ENCODE measurements at places on chromosomes 2 and 18. TPM values are rescaled to one million over a fixed set of nuclear protein-coding genes. Genes with fewer than 3 reads are reported as not detected.

- no peak for DNase-seq
Observed at GRCh38 chr18:23504720-23505119, 1.4 kb downstream of the RMC1 start.

- DNase-seq: no peak
Observed at GRCh38 chr2:56680971-56681631, 497.3 kb downstream of the CCDC85A start.

- no peak for DNase-seq
Observed at GRCh38 chr2:224734949-224735348, 18.8 kb upstream of the CCDC195 start.

DNA sequence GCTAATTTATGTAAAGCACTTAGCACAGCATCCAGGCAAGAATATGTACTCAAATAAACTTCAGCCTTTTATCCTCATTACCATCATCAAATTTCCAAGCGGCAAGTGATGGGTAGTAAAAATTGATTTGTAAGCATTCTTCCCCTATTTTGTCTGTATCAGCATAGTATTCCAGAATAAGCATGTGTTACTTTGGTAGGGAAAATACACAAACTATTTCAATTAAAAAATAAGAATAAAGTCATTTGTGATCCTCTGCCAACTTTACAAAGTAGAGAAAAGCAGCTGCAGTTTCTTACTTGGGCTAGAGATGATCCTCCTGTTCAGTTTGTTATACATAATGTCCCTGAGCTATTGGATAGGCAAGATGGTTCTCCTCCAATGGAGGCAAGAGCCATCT lies 493.2 kb downstream of the ZEB2 start:
- DNase-seq: no peak

- DNase-seq: no peak
Observed at GRCh38 chr2:129780316-129781270, 198.9 kb upstream of the RAB6C start.

DNA sequence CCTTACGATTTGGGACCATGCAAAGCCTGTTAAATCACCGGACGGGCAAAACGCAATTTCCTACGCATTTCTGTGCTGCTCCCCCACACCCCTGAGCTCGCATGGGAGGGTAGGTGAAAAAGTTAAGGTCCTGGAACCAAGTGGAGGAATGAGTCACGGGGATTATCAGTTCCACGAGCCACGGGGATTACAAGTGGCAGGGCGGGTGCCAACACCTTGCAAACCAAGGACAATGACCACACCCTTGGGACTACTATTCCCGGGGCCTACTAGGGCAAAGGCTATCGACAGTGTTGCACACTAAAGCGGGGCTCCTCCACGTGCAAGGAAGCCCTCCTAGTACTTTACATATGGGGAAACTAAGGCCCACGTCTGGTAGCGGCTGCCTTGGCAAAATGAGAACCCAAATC lies 447 bp downstream of the RETSAT start:
- no peak for DNase-seq

DNA sequence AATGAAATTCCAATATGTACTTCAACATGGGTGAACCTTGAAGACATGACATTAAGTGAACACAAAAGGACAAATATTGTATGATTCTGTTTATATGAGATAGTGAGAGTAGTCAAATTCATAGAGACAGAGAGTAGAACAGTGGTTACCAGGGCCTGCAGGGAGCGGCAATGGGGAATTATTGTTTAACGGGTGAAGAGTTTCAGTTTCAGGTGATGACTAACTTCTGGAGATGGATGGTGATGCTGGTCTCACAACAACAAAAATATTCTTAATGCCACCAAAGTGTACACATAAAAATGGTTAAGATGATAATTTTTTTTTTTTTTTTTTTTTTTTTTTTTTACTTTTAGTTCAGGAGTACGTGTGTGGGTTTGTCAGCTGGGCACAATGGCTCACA lies 109.4 kb upstream of the TMEM200C start:
- no peak for DNase-seq

DNA sequence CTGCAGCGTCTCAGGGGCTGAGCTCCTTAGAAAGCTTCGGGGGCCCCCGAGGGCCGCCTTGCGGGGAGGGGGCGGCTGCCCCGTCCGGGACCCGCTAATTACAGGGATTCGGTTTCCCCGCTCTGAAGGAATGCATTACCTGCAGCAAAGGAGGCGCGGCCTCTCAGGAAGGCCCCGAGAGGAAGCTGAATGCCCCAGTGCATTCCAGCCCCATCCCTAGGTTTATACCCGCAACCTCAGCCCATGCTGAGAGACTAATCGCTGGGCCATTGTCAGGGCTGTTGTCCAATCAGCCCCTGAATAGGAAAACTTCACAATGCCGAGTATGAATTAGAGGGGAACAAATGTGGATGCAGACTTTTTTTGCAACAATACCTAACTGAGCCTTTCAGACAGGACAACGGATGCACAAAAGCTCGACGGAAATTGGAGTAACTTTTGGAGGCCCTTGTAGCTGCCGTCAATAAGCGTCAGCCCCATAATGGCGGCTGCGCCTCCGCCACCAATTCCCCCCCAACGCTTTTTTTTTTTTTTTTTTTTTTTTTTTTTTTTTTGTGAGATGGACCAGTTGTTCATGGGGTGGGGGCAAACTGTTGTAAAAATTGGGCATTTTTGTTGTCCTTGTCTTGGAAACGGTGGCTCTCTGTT lies 138.6 kb upstream of the SIX3 start:
- no peak for DNase-seq

DNA sequence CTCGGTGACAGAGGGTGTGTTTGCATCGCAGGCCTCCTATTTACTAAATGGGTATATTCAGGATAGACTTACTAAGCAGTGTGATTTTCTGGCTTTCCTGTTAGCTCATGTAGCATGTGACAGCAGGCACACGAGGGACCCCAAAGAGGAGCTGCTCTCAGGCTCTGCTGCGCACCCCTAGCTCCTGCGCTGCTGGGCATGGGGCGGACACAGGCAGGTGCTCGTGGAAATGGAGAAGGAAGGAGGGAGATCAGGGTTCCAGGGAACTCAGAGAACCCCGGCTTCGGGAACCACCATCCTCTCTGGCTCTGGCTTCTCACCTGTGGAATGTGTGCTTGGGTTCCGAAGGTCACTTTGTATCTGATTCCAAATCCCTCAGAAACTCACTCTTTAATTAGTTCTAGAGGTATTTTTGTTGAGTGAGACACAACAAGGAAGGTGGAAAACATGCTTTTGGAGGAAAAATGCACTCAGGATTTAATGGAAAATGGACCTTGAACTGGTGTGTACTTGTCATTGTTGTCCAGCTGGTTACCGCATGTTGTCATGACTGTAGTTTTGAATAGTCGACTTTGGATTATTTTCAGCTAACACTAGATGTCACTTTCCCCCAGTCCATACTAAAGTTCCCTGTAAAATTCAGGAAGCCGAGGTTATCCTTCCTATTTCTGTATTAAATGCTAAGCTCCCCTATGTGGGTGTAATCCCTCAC lies 3.5 kb downstream of the SNTG2 start:
- no peak for DNase-seq

GRCh38 chr2:219533930-219534661 lies 9.5 kb downstream of the CHPF start:
- no peak for DNase-seq

DNA sequence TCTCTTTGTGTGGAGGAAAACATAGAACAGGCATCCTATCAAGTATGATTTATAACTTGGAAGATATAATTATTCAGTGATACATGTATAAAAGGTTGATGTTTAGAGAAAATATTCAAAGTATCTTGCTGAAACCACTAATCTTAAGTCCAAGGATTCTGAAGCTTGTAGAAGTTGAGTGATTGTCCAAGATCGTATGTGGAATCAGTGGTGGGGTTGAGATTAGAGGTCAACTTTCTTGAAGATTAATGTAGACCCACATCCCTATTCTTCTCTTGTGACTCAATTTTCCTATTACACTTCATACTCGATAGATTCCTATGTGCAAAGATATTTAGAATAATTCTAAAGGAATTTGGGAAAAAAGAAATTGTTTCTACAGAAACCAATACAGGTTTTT lies 1565.9 kb upstream of the ACVR2A start:
- DNase-seq: no peak

DNA sequence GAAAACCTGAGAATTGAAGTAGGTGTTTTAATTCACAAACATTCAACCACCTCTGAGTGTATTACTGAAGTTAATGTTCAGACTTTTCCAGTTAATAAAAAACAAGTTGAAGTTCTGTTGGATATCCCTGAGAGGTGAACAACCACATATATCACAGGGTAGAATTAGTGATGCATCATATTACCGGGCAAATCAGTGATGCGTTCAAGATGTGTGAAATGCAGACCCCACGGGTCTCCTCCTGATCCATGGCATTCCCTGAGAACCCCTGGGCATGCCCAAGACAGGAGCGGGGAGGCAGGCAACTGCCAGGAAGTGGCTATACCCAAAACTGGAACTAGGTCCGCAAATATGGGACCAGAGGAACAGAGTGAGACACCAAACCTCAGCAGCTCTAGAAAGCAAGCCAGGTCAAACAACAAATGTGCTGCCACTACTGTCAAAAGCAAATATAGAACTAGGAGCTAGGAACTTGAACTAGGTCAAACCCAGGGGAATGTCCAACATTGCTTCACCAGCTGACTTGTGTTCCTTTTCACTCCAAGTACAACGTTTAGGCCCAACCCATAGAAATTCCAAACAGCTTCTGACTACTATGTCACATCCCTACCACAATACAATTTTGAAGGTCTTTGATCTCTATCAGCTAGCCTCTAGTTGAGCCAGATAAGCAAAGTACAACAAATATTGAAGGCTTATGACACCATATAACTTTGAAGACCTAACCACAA lies 20.2 kb downstream of the PSTPIP2 start:
- no peak for DNase-seq

DNA sequence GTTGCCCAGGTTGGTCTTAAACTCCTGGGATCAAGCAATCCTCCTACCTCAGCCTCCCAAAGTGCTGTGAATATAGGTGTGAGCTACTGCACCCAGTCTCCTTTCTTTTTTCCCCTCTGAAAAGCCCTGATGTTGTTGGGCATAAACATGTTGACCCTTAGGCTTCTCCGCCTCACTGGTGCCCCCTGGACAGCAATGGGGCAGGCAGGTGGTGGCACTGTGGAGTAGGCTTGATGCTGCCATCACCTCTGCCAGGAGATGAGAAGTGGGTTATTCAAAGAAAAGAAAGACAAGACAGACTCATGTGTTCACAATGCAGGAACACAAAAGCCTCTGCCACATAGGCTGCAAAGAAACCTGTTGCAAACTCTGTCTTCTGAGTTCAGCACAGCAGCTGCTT lies 169.9 kb downstream of the EN1 start:
- DNase-seq: no peak

- no peak for DNase-seq
Observed at GRCh38 chr2:205836477-205837221, 154.3 kb downstream of the NRP2 start.

- no peak for DNase-seq
Observed at GRCh38 chr18:58788470-58788869, 76.2 kb upstream of the ZNF532 start.

GRCh38 chr2:188477564-188478103 lies 186.0 kb downstream of the GULP1 start:
- no peak for DNase-seq

GRCh38 chr2:202963712-202964111 lies 51.0 kb upstream of the NBEAL1 start:
- DNase-seq: no peak

- no peak for DNase-seq
Observed at GRCh38 chr2:199955007-199955338, 318 bp downstream of the TYW5 start.

DNA sequence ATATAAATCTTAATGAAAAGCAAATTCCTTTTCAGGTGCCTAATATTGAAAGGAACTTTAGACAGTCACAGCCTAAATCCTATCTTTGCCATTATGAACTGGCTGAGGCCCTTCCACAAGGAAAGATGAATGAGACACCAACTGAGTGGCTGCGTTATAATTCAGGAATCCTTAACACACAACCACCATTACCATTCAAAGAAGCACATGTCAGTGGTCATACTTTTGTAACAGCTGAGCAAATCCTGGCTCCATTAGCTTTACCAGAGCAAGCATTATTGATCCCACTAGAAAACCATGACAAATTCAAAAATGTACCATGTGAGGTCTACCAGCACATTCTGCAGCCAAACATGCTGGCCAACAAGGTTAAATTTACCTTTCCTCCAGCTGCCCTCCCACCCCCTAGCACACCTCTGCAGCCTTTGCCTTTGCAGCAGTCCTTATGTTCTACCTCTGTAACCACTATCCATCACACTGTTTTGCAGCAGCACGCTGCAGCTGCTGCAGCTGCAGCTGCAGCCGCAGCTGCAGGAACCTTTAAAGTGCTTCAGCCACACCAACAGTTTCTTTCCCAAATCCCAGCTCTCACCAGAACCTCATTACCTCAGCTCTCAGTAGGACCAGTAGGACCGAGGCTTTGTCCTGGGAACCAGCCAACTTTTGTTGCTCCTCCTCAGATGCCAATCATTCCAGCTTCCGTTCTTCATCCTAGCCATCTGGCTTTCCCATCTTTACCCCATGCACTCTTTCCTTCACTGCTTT lies 340.1 kb downstream of the ZNF804A start:
- no peak for DNase-seq

DNA sequence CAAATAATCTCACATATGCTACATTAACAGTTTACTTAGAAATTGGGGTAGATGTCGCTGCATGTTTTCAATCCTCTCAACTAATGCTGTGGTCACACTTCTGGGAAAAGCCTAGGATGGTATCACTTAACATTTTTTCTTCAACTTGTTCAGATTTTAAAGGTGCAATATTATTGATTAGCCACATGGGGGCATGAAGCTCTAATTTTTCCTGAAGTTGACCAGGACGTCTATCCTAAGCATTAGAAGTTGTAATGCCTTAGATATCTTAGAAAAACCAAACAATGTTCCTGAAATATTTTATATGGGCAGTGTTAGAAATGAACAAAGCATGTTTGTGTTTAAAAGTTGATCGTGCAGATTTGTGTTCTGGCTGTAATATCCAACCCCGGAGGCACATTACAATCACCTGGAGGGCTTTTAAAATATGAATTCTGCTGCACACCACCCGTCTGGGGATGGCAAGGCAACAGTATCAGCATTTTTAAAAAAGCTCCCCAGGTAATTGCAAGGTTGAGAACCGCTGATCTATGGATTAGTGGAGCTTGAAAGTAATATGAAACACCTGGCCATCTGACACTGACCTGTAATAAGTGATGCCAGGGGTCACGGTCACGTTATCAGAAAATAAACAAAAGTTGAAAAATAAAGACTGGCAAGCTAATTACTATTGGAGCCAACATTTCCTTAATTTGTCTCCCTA lies 100.5 kb upstream of the LMAN1 start:
- no peak for DNase-seq

DNA sequence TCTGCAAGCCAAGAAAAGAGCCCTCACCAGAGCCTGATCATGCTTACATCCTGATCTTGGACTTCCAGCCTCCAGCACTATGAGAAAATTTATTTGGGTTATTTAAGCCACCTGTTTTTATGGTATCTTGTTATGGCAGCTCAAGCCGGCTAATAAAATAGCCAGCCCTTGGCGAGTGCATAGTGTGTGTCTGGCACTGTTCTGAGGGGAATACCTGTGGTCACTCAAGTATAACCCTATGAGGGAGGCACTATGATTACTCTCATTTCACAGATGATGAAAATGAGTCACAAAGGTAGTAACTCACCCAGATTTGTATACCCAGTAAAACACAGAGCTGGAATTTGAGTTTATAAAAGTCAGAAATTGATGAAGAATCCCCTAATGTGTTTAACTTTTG lies 556.9 kb upstream of the SETBP1 start:
- no peak for DNase-seq

The ABCG8 gene
- total RNA-seq: not detected

The ATL2 gene
- total RNA-seq: 83.0 TPM

The FEZ2 gene
- total RNA-seq: 67.1 TPM

The CD8B2 gene
- total RNA-seq: not detected

The VWA3B gene
- total RNA-seq: 2.5 TPM

The KIAA2012 gene
- not detected for total RNA-seq

The PLCL1 gene
- total RNA-seq: 7.8 TPM

The ERICH2 gene
- total RNA-seq: not detected

Measured in tibial nerve (tissue), 4 donors.